ENCODE measurements at places on chromosomes 13 and 19. TPM values are rescaled to one million over a fixed set of nuclear protein-coding genes. Genes with fewer than 3 reads are reported as not detected.

GRIN3B gene
- total RNA-seq, result 4.4 TPM

ZNF320 gene
- total RNA-seq, result 1.8 TPM

FAM216B gene
- total RNA-seq, result not detected

ATXN8OS gene
- total RNA-seq, result not detected

CEACAM6 gene
- total RNA-seq, result 35.1 TPM

TEKTIP1 gene
- not detected for total RNA-seq

PCDH17 gene
- not detected for total RNA-seq

LCP1 gene
- total RNA-seq, result 2.8 TPM

SHD gene
- not detected for total RNA-seq

LILRA2 gene
- not detected for total RNA-seq

ANKRD24 gene
- 0.28 TPM for total RNA-seq

TTC9B gene
- total RNA-seq, result not detected

CEBPA gene
- total RNA-seq, result 27.0 TPM

SYNGR4 gene
- total RNA-seq, result not detected

PEX11G gene
- total RNA-seq, result 4.5 TPM

MAP4K1 gene
- total RNA-seq, result not detected

KASH5 gene
- not detected for total RNA-seq

PLK5 gene
- not detected for total RNA-seq

TSC22D1 gene
- 93.7 TPM for total RNA-seq

KCNK6 gene
- 29.0 TPM for total RNA-seq

CAPN12 gene
- 8.9 TPM for total RNA-seq

MIR17HG gene
- total RNA-seq, result 3.7 TPM

TTYH1 gene
- 0.63 TPM for total RNA-seq

CEACAM20 gene
- total RNA-seq, result not detected

LGALS4 gene
- total RNA-seq, result 0.35 TPM

SHISA7 gene
- not detected for total RNA-seq

DNASE2 gene
- total RNA-seq, result 32.3 TPM

EDDM13 gene
- total RNA-seq, result not detected

Data from airway epithelial cell (primary cell).